ENCODE measurements at places on chromosomes 6 and 20.

- no peak for DNase-seq
Observed at GRCh38 chr20:3767110-3767426, 485 bp downstream of the ADISSP start.

- no peak for DNase-seq
Observed at GRCh38 chr20:60851826-60852704, 400.0 kb upstream of the CDH4 start.

DNA sequence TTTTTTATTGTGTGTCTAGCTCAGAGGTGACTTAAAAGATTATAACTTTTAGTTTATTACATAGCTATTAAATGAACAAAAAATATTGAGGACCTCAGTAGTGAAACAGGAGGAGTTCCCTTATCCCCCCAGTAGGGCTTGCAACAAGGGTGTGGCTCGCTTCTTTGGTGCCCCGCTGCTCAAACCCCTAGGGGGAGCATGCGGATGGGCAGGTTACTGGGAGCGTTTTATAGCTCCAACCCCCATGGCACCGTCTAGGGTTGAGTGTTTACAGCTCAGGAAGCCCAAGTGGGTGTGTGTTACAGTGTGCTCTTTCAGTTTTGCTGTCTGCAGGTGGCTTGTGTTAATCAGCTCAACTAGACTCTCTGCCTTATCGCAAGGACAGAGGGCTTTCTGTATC is 1513.7 kb downstream of the GRIK2 start:
- DNase-seq = no peak

DNA sequence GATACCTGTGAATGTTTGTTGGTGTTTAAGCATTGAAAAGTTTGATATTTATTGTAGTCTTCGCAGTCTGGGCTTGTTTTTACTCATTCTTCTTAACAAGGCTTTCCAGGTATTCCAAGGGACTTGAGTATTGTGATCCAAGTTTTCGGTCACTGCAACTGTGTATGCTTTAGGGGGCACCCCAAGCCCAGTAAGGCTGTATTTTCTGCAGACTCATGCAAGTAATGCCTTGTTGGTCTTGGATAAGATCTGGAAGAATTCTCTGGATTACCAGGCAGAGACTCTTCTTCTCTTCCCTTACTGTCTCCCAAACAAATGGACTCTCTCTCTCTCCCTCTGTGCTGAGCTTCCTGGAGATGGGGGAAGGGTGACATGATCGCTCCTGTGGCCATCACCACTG is 82.1 kb downstream of the RFPL4B start:
- no peak for DNase-seq

- DNase-seq = no peak
Observed at GRCh38 chr20:58546756-58547622, 31.8 kb upstream of the APCDD1L start.

GRCh38 chr6:117655380-117655779 is 19.9 kb upstream of the NUS1 start:
- DNase-seq = no peak

GRCh38 chr6:137218473-137218916 is 690 bp downstream of the IFNGR1 start:
- peak; percentile 89 for DNase-seq

- DNase-seq = no peak
Observed at GRCh38 chr6:88290411-88290810, 124.3 kb upstream of the CNR1 start.

Data from suppressor macrophage (primary cell).